Liver (tissue), 10 donors: ENCODE measurements at places on chromosomes 2 and 18.

- no peak for DNase-seq
These were observed 383.6 kb downstream of the PIK3C3 start for GRCh38 chr18:42338683-42339082.

- DNase-seq = no peak
These were observed 3.0 kb downstream of the MBD5 start for GRCh38 chr2:148023861-148024260.

DNA sequence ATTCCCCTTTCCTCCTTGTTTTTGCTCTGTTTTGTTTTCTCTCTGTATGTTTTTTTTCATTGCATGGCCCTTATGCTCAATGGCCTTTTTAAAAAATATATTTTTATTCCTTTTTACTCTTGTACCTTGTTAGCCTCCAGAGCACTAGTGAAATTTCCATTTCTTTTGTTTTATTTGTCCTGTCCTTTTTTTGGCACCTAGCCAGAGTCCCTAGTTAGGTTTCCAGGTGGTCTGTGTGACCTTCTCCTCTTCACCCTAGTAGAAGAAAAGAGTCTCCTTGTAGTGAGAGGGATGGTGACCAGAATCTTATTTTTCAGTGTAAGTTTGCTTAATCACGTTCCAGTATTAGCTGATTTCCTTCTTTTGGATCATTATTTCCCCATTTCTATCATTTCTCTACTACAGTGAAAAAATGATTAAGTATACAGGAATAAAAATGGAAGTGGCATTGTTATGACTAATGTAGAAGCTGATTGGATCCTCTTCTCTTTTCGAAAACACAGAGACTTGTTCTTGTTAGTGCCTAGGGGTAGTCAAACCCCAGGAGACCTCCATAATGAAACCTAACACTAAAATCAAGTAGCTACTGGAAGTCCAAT is 65.9 kb downstream of the NBEAL1 start:
- no peak for DNase-seq

DNA sequence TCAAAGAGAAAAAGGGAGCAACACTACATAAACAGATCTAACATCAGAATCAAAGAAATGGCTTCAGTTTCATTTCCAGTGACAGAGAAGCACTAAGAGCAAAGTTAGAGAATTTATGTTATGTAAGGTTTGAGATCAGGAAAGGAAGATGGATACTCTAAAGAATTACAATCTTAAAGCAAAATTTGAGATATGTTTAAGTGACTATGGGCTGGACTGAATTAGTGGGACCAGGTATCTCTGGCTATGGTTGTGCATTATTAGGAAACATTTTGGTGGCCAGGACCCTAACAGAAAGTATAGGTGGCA is 208.2 kb downstream of the CCDC178 start:
- DNase-seq = no peak

GRCh38 chr2:207621501-207622039 is 3.6 kb downstream of the METTL21A start:
- no peak for DNase-seq

DNA sequence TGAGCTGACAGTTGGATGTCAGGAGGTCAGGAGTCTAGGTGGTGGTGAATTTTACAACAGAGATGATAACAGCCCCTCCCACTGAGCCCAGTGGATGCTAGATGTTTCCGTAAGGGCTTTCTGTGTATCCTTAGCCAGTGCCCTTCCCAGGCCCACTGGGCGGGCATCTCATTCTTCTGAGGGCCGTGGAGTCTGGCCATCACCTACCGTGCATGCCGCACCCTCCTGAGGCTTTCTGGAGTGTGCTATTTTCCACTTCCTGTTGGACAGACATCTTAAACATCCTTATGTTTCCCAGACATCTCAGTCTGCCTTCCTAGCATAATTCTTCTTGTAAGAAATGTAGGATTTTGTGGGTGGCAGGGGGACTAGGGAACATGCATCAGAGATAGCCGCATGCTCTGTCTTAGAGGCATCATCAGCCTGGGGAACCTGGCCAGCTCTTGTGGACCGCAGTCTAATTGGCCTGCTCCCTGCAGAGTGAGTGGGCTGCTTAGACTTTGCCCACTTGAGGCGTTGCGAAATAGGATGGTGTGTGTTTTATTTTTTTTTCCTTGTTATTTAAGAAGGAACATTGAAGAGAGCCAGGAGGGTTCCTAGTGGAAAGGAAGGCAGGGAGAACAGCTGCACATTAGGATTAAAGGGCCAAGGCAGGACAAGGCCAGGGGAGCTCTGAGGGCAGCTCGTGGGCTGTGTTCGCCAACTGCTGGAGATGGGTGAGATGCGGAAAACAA is 135.8 kb downstream of the SH3RF3 start:
- DNase-seq = peak; percentile 41

DNA sequence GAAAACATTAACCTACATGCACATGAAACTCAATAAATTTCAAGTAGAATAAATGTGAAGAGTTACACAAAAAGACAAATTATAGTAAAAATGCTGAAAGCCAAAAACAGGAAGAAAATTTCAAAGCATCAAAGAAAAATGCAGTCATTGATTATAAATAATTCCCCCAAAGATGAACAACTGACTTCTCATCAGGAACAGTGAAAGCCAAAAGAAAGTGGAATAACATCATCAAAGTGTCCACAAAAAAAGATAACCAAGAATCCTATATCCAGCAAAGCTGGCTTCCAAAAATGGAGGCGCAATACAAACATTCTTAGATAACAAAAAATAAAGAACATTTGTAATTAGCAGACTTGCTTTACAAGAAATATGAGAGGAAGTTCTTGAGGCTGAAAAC is 161.6 kb downstream of the CMPK2 start:
- no peak for DNase-seq

DNA sequence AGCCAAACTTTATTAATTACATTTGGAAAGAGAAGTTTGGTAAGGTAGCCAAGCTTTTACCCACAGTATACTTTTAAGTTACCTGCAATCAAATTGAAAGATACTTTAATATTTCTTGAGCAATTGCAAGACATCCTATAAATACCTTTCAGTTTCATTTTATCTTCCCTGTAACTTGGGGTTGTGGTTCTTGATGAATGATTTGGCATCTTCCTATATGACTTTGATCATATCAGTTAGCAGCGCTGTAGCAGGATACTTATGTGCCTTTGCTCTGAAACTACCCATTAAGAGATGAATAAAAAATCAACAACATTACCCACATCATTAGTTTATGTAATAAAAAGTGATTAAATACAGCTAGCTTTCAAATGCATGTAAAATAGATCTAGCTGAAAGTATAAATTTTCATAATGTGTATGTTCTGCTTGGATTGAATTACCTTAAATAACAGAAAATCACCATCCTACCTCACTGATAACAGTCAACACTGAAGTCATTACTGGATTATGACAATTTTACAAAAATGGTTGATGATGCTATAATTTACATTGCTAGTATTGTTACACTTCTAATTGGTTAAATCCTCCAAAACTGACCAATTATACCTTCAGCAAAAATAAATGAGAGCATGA is 50.4 kb downstream of the MMADHC start:
- DNase-seq = no peak
